Activated naive CD4-positive, alpha-beta T cell treated with anti-CD3 and anti-CD28 coated beads, Interleukin-2, amount 50 U/mL, for 72 hours (primary cell): ENCODE measurements at places on chromosomes 1 and 21. TPM values are rescaled to one million over a fixed set of nuclear protein-coding genes. Genes with fewer than 3 reads are reported as not detected.

Gene SLC5A9
- not detected for total RNA-seq

Gene MPL
- total RNA-seq = not detected

Gene CLCA4
- total RNA-seq = not detected

Gene TEX38
- total RNA-seq = 0.55 TPM

Gene VASH2
- 0.20 TPM for total RNA-seq

Gene ASB17
- total RNA-seq = not detected

Gene EXTL1
- total RNA-seq = not detected

Gene HSPA6
- total RNA-seq = 0.61 TPM

Gene NEK2
- total RNA-seq = 35.4 TPM

Gene AMPD1
- not detected for total RNA-seq

Gene CD34
- 0.16 TPM for total RNA-seq

Gene PRRX1
- total RNA-seq = not detected

Gene OR14C36
- not detected for total RNA-seq

Gene MARK1
- total RNA-seq = not detected

Gene SLC1A7
- total RNA-seq = not detected

Gene RGSL1
- not detected for total RNA-seq

Gene SPOCD1
- 0.46 TPM for total RNA-seq

Gene LRRC52
- not detected for total RNA-seq

Gene RBP7
- total RNA-seq = not detected

Gene TDRD10
- total RNA-seq = not detected

Gene DHX9
- total RNA-seq = 212 TPM

Gene DRAM2
- total RNA-seq = 36.1 TPM

Gene GPR137B
- total RNA-seq = 3.8 TPM

Gene OR6N1
- total RNA-seq = not detected

Gene TIAM1
- total RNA-seq = 70.6 TPM

Gene PRR9
- not detected for total RNA-seq

Gene HAPLN2
- not detected for total RNA-seq

Gene CAP1
- total RNA-seq = 634 TPM

Gene PCBP3
- 19.7 TPM for total RNA-seq

Gene HSD11B1
- total RNA-seq = 0.75 TPM

Gene LRRC39
- 0.32 TPM for total RNA-seq
